Activated CD8-positive, alpha-beta memory T cell treated with anti-CD3 and anti-CD28 coated beads for 1 hour (primary cell): ENCODE measurements at places on chromosomes 6 and 20.

- no peak for DNase-seq
Observed at GRCh38 chr6:153392156-153392555, 261.1 kb upstream of the RGS17 start.

DNA sequence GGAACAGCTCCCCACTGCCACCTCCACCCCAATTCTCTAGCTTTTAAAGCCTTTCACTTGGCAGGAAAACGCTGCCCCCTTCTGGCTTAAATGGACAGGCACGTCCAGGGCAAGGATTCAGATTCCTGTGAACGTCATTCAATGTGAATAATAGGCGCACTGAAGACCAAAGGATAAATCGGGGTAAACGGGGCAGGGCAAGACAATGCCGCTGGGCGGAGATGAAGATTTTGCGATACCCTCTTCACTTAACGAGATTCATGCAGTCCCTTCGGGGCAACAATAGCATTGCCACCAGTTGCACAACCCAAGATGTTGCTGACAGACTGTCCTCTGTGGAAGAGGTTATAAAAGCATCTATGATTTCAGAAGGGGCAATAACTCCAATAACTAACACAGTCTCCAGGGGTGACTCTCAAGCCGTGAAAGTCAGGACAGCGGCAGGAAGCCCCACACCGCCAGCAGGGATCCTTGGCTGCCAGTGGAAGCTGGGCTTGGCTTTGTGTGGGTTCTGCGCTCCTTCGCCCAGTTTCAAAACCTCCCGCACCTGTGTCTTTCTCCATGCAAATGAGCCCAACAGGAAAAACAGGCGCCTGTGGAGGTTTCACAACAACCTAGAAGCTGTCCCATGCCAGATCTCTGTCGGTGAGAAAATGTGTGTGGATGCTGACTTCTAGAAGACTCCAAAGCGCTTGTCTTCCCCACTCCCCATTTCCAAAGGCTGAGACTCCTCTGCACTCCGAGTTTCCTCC, 291.8 kb downstream of the BMP7 start:
- no peak for DNase-seq

DNA sequence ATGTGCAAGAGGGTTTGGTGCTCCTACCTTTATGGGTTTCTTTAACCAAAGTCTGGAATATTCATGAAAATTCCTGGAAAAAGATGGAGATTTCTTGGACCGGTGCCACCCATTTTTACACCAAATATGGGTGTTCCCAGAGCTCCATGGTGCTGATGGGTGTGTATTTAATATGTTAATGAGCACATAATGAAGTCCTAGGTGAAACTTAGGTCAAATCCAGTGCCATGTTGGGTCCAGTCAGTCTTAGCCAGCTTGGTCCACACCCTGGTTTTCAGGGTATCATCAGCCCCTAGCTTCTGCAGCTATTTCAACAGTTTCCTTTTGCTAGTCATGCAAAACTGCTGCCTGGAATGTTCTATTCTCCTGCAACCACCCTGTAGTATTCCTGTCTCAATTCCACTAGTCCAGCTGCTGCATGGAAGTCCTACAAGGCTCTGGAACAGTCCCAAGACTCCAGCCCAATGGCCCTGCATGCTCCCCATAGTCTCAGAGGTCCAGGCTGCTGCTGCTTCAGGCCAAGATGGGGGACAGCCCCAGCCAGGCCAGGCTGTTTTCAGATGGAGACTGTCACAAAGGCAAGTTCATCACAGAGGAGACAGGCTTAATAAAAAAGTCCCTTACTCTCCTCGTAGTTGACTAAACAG, 31.8 kb downstream of the CST9L start:
- DNase-seq = no peak

GRCh38 chr6:157210954-157211353, 112.4 kb downstream of the TMEM242 start:
- DNase-seq = no peak

- DNase-seq = no peak
Observed at GRCh38 chr6:11810854-11811643, 32.4 kb upstream of the ADTRP start.

DNA sequence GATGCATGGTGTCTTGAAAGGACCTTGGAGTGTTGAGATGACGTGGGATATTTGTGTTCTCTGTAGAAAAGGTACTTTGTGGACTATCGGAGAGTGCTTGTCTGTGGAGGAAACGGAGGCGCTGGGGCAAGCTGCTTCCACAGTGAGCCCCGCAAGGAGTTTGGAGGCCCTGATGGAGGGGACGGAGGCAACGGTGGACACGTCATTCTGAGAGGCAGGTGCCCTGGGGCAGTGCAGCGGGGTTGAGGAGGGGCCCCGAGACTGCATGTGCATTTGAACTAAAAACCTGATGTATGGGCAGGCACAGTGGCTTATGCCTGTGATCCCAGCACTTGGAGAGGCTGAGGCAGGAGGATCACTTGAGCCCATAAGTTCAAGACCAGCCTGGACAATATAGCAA, 12.9 kb downstream of the MTG2 start:
- no peak for DNase-seq

DNA sequence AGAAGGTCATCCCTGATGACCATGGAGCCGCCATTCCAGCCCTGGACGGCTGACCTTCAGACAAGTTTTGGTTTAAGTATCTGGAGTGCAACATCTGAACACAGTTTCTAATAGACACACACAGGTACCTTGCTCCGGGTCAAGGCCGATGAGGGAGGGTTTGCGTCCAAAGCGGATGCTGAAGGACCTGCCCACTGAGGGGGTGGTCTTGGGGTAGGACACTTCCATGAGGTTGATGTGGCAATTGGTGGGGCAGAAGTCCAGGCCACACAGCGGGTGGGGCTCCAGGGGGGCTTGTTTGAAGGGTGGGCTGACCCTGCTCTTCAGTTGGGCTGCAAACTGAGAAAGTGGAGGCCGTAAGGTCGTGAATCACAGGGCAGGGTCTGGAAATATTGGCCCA, 177.9 kb downstream of the PREX1 start:
- no peak for DNase-seq

- DNase-seq = no peak
Observed at GRCh38 chr6:106180208-106180607, 94.1 kb downstream of the PRDM1 start.

DNA sequence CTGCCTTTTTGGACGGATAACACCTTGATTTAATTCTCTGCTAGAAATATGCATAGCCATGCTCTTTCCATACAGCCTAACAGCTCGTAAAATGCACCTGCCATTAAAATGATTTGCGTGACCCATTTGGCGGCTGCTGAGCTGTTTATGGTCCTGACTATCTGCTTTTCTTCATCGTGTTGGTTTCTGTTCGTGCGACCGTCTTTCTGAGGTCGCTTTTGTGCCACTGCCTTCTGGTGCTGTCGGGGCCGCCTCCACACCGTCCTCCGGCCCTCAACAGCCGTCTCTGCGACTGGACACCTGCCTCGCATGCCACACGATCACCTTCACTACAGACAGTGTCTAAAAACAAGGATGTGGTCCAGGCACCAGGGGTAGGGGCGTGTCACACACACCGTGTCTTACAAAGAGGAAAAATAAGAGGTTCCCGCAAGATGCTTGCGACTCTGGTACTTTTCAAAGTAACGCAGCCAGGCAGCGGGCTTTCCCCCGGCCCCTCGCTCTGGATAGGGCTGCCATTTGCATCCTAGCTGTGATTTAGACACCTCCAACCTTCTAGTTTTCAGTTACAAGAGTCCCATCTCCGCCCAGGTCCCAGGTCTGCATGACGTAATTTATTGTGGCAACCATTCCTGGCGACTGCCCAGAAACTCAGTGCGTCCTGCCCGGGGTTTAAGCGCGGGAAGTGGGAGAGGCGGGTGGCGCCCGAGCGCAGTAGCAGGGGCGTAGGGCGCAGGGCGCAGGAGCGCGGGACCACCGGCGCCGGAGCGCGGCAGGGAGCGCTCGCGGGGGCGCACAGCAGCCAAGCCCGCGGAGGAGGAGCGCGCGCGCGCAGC, at the start of gene STMND1:
STMND1 (plus strand) TSS at position 629 of the 836 bp plus-strand sequence. CDS start 208 bp downstream, outside the sequence.
- no peak for DNase-seq

- no peak for DNase-seq
Observed at GRCh38 chr20:54062812-54063280, 7.5 kb downstream of the BCAS1 start.

GRCh38 chr6:101776919-101777350, 383.4 kb downstream of the GRIK2 start:
- no peak for DNase-seq

- no peak for DNase-seq
Observed at GRCh38 chr6:47047479-47048407, 5.6 kb upstream of the ADGRF1 start.

DNA sequence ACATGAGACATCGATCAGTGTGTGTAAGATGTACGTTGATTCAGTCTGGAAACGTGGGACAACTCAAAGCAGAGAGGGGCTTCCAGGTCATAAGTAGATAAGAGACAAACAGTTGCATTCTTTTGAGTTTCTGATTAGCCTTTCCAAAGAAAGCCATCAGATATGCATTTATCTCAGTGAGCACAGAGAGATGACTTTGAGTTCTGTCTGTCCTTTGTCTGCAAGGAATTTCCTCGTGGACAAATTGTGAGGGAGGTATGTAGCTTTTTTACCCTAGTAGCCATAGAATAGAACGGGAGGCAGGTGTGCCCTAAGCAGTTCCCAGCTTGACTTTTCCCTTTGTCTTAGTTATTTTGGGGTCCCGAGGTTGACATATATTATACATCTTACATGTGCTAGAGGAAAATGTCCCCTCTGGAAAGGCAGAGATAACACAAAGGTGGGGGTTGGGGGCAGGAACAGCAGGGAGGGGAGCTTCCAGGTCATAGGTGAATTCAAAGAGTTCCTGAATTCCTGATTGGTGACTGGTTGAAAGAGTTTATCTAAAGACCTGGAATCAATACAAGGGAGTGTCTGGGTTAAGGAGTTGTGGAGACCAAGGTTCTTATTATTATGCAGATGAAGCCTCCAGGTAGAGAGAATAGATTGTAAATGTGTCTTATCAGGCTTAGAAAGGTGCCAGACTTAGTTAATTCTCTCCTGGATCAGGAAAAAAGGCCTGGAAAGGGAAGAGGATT, 237.0 kb downstream of the NFATC2 start:
- DNase-seq = no peak

DNA sequence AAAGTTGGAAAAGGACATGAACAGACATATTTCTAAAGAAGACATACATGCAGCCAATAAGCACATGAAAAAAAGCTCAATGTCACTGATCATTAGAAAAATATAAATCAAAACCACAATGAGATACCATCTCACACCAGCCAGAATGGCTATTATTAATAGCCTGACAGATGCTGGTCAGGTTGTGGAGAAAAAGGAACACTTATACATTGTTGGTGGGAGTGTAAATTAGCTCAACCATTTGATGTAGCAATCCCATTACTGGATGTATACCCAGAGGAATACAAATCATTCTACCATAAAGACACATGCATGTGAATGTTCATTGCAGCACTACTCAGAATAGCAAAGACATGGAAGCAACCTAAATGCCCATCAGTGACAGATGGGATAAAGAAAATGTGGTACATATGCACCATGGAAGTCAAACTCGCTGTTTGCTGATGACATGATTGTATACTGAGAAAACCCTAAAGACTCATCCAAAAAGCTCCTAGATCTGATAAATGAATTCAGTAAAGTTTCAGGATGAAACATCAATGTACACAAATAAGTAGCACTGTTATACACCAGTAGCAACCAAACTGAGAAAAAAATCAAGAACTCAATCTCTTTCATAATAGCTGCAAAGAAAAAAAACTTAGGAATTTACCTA, 196.8 kb downstream of the ADGB start:
- DNase-seq = no peak

DNA sequence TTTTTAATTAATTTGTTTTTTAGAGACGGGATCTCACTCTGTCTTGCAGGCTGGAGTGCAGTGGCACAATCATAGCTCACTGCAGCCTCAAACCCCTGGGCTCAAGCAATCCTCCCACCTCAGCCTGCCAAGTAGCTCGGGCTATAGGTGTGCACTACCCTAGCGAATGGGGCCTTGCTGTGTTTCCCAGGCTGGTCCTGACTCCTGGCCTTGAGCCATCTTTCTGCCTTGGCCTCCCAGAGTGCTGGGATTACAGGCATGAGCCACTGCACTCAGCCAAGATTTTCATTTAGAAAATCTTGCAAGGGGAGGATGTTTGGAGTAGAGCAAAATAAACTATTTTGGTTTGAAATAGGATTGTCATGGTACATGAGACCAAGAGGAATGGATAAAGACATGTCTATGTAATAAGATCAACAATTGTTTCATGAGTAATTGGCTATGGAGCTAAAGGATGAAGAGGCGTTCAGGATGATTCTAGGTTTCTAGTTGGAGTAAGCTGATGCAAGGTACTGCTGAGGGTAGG, 237.8 kb downstream of the UST start:
- no peak for DNase-seq

DNA sequence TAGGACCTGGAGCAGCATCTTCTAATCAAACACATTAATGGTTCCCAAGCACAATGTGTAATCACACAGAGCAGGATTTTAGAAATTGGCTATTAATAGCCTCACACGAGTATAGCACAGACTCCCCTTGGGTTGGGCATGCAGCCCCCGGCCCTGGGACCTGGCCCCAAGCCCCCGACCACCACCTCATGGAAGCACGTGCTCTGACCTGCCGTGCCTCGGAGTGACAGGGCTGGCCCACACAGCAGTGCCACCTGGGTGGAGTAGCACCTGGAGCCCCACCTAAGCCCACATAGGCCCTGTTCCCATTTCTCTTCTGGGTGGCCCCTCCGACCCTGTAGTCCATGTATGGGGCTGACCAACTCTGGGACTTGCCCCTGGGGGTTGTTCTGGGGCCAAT, 171.8 kb downstream of the TTLL2 start:
- DNase-seq = no peak

GRCh38 chr20:43838703-43839060, 76.0 kb upstream of the TOX2 start:
- DNase-seq = no peak

DNA sequence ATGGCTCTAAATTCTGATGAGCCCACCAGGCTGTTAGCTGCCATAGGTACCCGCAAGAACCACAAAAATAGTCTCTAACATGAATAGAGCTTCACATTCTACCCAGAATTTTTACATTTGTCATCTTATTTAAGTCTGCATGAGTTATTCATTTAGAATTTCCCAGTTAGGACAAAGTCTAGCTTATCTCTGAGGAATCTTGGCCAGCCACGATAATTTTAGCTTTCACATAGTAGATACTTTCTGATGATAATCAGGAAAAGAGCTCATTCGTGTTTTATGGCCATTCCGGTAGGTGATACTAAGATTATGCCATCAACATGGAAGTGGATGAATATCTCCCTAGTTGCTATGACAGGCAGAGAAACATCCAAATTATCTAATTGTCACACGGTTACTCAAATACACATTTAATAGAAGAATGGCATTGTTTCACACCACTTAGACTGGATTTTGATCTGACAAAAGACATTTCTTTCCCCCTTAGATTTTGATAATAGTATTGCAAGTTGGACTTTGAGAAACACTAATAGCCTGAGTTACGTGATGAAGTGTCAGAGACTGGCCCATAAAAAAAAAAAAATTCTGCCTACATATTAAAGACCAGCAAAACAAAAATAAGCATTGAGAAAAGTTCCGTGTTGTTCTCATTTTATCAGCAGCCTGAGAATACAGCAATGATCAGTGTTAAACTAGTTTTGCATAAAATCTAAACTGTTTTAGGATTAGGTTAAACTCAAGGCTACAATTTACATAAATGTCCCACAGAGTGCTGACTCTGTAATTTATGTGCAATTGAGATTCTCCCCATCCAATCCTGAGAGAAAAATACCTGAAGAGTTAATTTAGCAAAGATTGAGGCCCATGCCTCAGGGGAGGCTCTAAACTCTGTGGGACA, 397.5 kb upstream of the ARID1B start:
- DNase-seq = no peak

- DNase-seq = no peak
Observed at GRCh38 chr20:50323777-50324775, 133.4 kb downstream of the CEBPB start.

GRCh38 chr6:56938649-56939191, 16.2 kb upstream of the BEND6 start:
- no peak for DNase-seq
